ENCODE measurements at places on chromosomes 5 and 9.

- DNase-seq = no peak
Observed at GRCh38 chr5:114363837-114364236, 2.0 kb downstream of the KCNN2 start.

DNA sequence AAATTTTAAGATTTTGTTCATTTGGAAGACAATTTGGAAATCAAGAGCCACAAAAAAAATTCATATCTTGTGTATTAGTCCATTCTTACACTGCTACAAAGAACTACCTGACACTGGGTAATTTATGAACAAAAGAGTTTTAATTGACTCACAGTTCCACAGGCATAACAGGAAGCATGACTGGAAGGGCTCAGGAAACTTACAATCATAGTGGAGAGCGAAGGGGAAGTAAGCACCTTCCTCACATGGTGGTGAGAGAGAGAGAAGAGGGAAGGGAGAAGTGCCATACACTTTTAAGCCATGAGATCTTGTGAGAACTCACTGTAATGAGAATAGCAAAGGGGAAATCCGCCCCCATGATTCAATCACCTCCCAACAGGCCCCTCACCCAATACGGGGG, 274.4 kb downstream of the KCNN2 start:
- DNase-seq = no peak

GRCh38 chr5:176820937-176821336, 10.6 kb downstream of the UNC5A start:
- DNase-seq = no peak

DNA sequence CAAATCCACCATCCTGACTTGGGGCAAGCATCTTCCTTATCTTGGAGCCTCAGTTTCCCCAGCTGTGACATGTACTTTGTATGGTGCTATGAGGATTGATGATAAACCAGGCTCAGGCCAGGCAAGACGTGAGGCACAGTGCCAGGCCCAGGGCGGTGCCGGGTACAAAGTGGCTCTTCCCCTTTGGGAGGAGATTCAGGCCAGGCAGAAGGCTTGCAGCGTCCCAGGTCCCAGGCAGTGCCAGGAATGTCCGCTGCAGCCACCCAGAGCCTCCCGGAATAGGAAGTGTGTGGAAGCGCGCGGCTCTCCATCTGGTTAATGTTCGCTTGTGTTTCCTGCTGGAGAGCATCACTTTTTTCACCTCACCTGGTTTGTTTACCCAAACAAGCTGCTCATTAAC, 12.6 kb upstream of the DENND1A start:
- no peak for DNase-seq

GRCh38 chr5:177508837-177509236, 789 bp downstream of the DOK3 start:
- no peak for DNase-seq

DNA sequence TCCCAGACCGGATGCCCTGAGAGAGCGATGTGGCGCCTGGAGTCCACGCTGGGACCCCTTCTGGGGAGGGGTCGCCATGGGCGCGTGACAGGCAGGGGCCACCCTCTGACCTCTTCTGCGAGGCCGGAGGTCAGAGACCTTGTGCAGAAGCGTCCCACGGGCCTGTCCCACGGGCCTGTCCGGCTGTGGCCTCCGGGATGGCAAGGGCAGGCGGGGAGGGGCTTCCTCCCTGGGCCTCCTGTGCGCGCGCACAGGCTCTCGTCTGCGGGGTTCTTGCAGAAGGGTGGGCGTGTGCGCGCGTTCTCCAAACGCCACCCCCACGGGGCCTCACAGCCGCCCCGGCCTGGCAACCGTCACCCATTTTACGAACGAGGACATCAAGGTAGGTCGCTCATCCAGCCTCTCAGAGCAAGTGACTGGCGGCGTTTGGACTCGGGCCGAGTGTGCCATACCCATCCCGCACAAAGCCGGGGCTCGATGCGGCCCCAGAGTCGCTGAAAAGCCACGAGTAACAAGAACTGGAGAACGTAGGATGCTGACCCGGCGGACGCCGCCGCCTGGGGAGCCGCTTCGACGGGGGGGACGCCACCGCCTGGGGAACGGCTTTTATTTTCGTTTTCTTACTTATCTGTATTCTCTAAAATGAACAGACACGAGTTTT, 897 bp downstream of the AHRR start:
- no peak for DNase-seq

DNA sequence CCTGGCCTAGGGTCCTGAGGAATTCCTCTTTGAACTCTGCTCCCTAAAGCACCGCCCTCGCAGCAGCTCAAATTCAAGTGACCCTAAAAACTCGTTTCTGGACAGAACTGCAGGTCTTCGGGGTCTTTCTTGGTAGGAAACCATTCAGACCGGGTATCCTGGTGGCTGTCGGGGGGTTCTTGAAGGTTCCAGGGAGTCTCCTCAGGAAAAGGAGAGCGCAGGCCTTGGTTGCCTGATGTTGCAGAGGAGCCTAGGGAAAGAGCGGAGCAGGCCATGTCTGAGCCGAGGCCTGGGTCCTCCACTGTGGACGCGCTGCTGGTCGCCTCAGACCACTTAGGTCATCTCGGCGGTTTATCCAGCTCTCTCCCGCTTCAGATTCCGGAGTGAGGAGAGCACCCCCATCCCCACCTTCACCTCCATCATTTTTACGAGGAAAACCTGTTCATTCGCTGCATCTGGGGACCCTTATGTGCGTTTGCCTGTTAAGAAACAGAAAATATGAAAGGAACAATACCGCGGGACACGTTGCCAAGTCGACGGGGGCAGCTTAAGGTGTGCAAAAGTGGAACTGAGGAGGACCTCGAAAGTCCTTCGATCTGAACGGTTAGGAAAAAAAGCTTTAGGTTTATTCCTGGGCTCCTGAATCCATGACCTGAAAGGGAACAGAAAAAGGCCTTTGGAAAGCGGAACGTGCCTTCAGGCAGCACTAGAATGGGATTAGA, 299.4 kb downstream of the PARP8 start:
- no peak for DNase-seq

- no peak for DNase-seq
Observed at GRCh38 chr9:97744710-97745708, 47.9 kb upstream of the XPA start.

GRCh38 chr5:109836280-109836679, 146.6 kb downstream of the MAN2A1 start:
- DNase-seq = no peak
